ENCODE measurements at places on chromosomes 7 and 10. TPM values are rescaled to one million over a fixed set of nuclear protein-coding genes. Genes with fewer than 3 reads are reported as not detected.

- DNase-seq = no peak
Measured at GRCh38 chr10:114243661-114244060, 4.6 kb downstream of the VWA2 start.

DNA sequence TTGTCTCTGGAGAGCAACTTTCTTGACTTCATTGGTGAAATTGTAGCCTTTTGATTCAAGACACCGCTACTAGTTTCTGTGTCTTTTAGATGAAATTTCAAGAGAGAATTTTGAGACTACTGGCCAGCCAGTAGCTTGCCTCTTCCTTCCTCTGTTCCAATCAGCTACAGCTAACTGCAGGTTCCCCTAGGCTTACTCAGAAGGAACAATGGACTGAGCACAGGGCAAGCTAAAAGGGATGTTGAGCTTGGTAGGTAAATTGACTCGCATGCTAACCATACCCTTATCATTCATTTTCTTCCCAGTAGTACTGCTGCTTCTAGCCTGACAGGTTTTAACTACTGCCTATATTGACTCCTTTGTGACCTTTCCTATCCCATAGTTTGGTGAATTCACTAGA, 81.1 kb downstream of the RUNDC3B start:
- no peak for DNase-seq

- DNase-seq = no peak
Measured at GRCh38 chr10:58109731-58110130, 158.0 kb downstream of the IPMK start.

DNA sequence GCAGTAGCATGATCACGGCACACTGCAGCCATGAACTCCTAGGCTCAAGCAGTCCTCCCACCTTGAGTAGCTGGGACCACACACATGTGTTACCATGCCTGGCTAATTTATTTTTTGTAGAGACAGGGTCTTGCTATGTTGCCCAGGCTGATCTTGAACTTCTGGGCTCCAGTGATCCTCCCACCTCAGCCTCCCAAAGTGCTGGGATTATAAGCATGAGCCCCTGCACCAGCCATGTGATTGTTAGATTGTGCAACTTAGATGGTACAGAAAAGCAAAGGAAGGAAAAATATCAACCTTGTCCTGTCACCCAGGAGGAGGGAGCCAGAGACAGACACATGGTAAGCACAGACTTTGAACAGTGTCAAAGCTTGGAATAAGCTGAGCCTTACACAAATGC, 73.5 kb downstream of the CCNY start:
- no peak for DNase-seq

The MAGI2 gene
- 3.1 TPM for total RNA-seq

- DNase-seq = no peak
Measured at GRCh38 chr10:17431871-17432311, 22.5 kb downstream of the ST8SIA6 start.

GRCh38 chr10:93503075-93503474, 6.7 kb downstream of the CEP55 start:
- no peak for DNase-seq

The TYW1B gene
- total RNA-seq = 3.1 TPM

- DNase-seq = no peak
Measured at GRCh38 chr7:141874787-141875186, 33.5 kb upstream of the PRSS37 start.

The TLX1 gene
- not detected for total RNA-seq

GRCh38 chr7:149620961-149621360, 123.4 kb upstream of the ZNF746 start:
- no peak for DNase-seq

The POT1 gene
- 12.1 TPM for total RNA-seq

- DNase-seq = no peak
Measured at GRCh38 chr7:100640517-100641440, 573 bp downstream of the TFR2 start.

The BAIAP2L1 gene
- 1.6 TPM for total RNA-seq

The SLC12A9 gene
- total RNA-seq = 10.2 TPM

GRCh38 chr10:89710753-89711152, 9.4 kb downstream of the KIF20B start:
- DNase-seq = no peak

- no peak for DNase-seq
Measured at GRCh38 chr7:141113131-141113530, 39.3 kb downstream of the TMEM178B start.

The NODAL gene
- total RNA-seq = not detected

- DNase-seq = peak; percentile 32
Measured at GRCh38 chr10:71443676-71444075, 47.0 kb downstream of the CDH23 start.

DNA sequence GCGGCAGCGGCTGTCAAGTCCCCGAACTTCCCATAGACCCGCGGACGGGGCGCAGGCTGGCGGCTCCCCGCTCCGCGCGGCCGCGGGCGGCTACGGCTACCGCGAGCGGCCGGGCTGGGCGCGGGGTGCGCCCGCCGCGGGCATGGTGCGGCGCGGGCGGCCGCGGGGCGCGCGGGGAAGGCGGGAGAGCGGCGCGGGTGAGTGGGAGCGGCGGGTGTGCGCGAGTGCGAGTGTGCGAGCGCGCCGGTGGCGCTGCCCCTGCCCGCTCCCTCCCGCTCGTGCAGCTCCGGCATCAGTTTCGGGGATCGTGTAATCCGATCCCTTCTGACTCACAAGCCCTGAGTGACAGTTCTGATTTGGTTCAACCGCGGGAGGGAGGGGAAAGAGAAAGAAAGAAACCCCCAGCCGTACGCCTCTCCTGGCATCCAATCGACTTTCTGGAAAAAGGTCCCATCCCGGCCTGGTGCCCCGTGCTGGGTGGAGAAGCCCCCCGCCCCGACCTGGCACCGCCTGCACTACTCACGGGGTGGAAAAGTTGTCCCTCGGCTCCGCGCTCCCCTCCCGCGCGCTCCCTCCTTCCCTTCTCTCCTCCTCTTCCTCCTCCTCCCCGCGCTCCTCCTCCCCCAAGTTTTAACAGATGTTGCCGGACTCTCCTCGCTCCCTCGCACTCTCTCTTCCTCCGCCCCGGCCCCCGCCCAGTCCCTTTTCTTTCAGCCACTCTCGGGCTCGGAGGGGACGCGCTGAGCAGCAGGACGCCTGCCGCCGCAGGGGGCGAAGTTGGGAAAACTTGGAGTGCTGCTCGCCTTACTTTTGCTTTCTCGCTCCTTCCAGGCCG, at the start of gene GLI3:
Gene GLI3, minus strand, starts transcription at position 234 of the 835 bp plus-strand sequence. CDS start 13,956 bp downstream, outside the sequence.
- peak; percentile 89 for DNase-seq

GRCh38 chr7:39987641-39988347, 37.7 kb downstream of the CDK13 start:
- DNase-seq = no peak

The PLPP4 gene
- not detected for total RNA-seq

The HGF gene
- total RNA-seq = 3.1 TPM

The LBX1 gene
- total RNA-seq = not detected

The UTF1 gene
- not detected for total RNA-seq

The PHKG1 gene
- 31.2 TPM for total RNA-seq

GRCh38 chr10:103614306-103615158, 121.0 kb downstream of the NEURL1 start:
- DNase-seq = no peak
